ENCODE measurements at places on chromosomes 12 and 14.
A peak's percentile ranks its signal among the peaks of the same experiment; 100 is the strongest.

- no peaks in the 10 kb centered on the region for H3K27me3 ChIP-seq
- H3K4me3 ChIP-seq, result peak overlapping the region; percentile 95
- no peaks in the 10 kb centered on the region for H3K36me3 ChIP-seq
These were observed 63.9 kb downstream of the KLHL28 start for GRCh38 chr14:44897845-44898151.

DNA sequence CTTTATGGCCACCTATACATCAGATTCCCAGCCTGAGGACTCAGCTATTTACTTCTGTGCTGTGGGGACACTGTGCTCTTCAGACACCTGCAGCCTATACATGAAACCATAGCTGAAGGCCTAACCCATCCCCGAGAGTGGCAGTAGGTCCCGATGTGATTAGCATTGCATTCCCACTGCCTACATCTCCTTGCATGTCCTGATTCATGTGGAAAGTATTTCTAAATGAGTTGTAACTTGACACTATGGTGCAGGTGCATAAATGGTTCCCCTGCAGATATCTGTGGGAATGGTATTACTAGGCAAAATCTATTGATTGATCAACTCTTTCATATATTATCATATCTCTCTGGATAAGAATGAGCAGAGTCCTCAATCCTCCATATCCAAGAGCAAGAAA is 433.5 kb downstream of the DAD1 start:
- H3K4me1 ChIP-seq, result peaks cover 7% of the 10 kb centered on the region
- H3K27me3 ChIP-seq, result peaks cover 45% of the 10 kb centered on the region
- no peak overlapping the region for H3K4me3 ChIP-seq
- no peak overlapping the region for H3K27ac ChIP-seq
- no peak for DNase-seq
- peaks cover 3% of the 10 kb centered on the region for H3K36me3 ChIP-seq

DNA sequence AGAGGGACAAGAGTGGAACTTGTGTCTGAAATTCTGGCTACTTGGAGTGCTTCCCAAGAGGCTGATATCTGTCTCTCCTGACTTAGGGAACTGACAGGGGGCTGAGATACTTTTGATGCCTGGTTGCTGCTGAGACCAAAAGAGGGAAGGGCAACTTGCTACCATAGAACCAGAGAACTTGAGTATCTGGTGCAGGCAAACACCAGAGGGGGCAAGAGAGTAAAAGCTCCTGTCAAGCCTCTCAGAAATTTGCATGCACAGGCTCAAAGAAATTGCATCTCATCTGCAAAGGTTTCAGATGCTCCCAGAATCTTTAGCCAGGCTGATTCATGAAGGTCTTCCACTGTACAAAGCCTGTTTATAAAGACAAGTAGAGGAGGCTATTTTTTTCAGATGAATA is 391.3 kb upstream of the FOXG1 start:
- no peaks in the 10 kb centered on the region for H3K36me3 ChIP-seq
- no peak for DNase-seq
- H3K4me1 ChIP-seq, result no peaks in the 10 kb centered on the region

DNA sequence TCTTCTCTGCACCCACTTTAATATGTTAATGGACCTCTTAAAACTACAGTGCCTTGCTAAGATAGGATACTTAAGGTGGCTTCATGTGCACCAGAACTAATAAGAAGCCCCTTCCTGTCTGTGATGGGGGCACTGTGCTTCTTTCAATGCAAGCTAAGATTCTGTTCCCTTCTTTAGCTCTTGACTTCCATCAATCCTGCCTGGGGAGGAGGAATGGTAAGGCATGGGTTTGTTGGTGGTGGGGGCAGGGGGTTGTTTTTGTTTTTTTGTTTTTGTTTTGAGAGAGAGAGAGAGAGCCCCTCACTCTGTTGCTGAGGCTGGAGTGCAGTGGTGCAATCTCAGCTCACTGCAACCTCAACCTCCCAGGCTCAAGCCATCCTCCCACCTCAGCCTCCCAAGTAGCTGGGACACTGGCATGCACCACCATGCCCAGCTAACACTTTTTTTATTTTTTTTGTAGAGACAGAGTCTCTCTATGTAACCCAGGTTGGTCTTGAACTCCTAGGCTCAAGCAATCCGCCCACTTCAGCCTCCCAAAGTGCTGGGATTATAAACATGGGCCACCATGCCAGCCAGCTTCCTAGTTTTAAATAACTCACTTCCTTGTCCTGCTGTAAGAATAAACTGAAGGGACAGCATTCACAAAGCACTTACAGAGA is 4.5 kb upstream of the KRT3 start:
- H3K4me1 ChIP-seq, result no peaks in the 10 kb centered on the region
- no peaks in the 10 kb centered on the region for H3K36me3 ChIP-seq
- no peak for DNase-seq
- H3K4me3 ChIP-seq, result no peak overlapping the region
- no peak overlapping the region for H3K27ac ChIP-seq

DNA sequence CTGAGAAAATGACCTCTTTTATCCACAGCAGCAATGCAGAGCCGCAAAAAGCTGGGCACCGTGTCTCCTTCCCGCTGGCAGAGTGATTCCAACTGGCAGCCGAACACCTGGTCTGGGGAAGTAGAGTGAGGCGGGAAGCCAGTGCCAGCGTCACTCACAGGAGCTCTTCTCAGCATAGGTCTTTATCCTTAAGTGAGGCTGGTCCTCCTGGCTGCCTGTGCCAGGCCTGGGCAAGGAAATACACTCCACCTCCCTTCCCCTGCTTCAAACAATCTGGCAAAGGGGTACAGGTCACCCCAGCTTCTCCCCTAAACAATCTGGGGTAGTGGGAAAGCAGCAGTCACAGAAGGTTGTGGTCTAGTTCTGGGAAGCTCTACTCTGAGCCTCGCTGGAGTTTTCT is 4.8 kb downstream of the ARHGAP9 start:
- H3K27ac ChIP-seq, result peak overlapping the region; percentile 70
- H3K27me3 ChIP-seq, result no peaks in the 10 kb centered on the region
- peak overlapping the region; percentile 39 for H3K4me3 ChIP-seq

- peaks cover 22% of the 10 kb centered on the region for H3K4me1 ChIP-seq
- H3K27ac ChIP-seq, result no peak overlapping the region
- no peaks in the 10 kb centered on the region for H3K36me3 ChIP-seq
- no peak overlapping the region for H3K4me3 ChIP-seq
These were observed 320.6 kb downstream of the RAD51B start for GRCh38 chr14:68140076-68140741.
